ENCODE measurements at places on chromosomes 12 and 14.

- no peak for DNase-seq
Observed at GRCh38 chr12:14058717-14059116, 77.3 kb upstream of the GRIN2B start.

GRCh38 chr12:114913871-114914801, 230.2 kb upstream of the TBX3 start:
- no peak for DNase-seq

DNA sequence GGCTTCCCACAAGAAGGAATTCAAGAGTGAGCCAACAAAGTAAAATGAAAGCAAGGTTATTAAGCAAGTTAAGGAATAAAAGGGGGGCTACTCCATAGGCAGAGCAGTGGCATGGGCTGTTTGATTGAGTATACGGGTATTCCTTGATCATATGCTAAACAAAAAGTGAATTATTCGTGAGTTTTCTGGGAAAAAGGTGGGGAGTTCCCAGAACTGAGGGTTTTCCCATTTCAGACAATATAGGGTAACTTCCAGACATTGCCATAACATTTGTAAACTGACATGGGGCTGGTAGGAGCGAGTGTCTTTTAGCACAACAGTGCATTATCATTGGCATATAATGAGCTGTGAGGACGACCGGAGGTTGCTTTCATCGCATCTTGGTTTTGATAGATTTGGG, 2.0 kb upstream of the BCL2L14 start:
- no peak for DNase-seq

GRCh38 chr14:66383257-66383656, 102.9 kb upstream of the CCDC196 start:
- DNase-seq, result no peak

DNA sequence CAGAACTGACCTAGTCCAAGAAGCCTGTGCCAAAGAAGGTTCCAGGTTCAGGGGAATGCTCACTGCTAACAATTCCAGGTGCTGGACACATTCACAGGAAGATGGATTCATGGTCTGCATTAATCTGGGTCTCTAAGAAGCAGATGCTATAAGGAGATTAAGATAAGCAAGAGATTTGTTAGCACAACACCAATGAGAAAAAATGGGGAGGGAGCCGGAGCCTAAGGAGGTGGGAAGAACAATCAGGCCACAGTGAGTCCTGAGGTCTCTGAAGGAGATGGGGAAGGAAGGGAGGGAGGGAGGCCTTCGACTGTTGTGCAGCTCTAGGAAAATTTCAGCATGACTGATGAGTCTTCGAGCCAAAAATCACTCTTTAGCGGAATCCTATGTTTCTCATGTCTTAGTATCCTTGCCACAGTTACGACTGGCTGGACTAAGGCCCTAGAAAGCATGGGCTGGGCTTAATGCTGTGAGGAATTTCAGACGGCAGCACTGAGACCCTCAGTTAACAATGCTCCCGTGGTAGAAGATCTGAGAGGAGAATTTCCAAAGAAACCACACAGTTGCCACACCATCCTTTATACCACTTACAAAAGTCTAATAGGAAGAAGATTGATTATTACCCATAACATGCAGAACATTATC, 31.5 kb upstream of the PTGDR start:
- DNase-seq, result no peak

- no peak for DNase-seq
Observed at GRCh38 chr12:85322715-85323114, 42.7 kb downstream of the ALX1 start.

DNA sequence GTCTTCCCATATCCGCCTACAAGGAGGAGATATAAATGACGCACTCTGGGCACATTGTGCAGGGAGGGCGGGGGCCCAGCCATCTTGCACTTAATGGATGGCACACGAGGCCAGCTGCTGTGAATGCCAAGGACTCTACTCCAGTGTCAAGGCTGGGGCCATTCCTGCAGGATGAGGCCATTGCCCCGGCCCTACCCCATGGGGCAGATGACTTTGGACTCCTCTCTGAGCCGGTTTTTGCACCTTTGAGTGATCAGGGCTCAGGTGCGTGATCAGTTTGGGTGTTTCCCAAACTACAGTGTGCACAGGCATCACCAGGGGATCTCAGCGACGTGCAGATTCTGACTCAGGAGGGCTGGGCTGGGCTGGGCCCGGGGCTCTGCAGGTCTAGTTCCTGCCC, 16.1 kb downstream of the MMAB start:
- DNase-seq, result no peak

DNA sequence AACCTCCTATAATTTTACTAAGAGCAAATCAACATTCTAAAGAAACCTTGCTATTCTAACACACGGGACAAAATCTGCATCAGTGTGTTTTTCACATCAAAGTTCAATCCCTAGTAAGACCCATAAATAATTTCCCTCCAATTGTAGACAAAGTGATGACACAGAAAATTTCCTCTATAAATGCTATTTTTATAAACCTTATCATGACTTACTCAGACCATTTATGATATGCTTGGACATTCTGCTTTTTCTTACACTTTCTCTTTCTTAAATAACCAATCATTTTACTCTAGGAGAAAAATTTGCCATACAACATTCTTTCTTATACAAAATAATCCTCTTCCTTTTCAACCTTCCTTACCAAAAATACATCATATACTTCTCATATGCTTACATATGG, 67.0 kb downstream of the SDR9C7 start:
- no peak for DNase-seq

GRCh38 chr12:105294886-105295479, 35.5 kb upstream of the C12orf75 start:
- DNase-seq, result no peak

Measured in hippocampal formation (tissue), 2 donors.